ENCODE measurements at places on chromosomes 1 and 21.

DNA sequence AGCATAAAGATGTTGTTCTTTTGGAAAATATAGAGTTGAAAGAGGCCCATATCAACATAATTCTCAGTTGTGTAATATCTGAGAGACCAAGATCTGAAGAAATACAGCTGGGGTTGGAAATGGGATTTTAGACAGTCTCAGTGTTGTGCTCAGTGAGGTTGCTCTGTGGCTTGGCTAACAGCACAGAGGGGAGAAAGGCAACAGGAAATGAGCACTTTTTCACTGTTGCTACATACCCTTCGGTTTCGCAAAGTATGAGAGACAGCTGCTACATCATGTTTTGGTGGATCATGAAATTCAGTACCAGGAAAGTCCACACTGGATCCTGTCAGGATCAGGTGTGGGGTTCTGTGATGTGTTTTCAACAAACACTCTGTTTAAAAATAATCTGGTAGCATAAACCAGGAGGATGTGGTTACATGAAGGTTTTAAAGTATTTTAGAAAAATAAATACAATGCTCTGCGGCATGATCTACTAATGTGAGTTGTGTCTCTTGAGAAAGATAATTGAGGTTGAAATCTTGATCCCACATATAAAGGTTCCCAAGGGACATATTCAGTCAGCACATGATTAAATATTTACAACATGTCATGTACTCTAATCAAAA, 7.0 kb upstream of the GPR88 start:
- no peak for DNase-seq

GRCh38 chr1:8680664-8681650, 136.5 kb downstream of the RERE start:
- DNase-seq, result no peak

DNA sequence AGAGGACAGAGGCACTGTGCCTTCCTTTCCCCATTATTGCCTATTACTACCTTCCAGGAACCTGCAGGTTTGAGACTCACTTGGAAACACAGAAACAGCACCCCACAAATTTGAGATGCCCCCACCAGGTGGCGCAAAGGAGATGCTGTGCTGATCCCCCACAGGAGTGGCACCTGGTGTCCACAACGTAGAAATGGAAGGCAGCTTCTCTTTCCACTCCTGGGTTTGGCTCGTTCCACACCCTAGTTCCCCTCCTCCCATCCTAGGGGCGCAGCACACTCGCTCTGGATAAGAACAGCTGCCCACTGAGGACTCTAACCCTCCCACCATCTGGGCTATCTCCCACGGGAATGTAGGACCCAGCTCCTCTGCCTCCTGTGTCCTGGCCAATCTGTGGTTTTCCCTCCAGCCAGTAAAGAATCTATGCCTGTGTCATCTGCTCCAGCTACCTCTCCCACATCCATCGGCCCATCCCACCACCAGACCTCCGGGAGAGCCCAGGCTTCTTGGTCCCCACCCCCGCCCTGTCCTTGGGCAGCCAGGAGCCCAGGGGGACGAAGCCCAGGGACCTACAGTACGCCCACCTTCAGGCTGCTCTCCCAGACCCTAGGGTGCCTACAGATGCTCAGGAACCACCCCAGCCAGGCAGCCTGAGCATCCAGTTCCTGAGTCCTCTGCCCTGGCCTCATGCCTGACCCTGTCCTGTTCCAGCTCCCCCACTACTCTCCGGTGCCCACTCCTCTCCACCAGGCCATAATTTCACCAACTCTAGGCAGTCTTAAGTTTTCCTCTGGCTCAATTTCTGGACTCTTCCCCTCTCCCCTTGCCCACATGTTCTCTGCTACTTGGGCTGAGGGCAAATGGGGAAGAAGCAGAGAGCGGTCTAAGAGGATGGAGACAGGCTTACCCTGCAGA, 549 bp downstream of the THBS3 start:
- peak; percentile 33 for DNase-seq

GRCh38 chr1:150560011-150560438, 10.8 kb downstream of the ADAMTSL4 start:
- DNase-seq, result no peak

- DNase-seq, result no peak
Measured at GRCh38 chr1:222618880-222619596, 1.1 kb downstream of the MIA3 start.

GRCh38 chr1:111733183-111733991, 5.8 kb downstream of the INKA2 start:
- DNase-seq, result no peak
